Hepatocyte (in vitro differentiated cells): ENCODE measurements at places on chromosomes 6 and 20. TPM values are rescaled to one million over a fixed set of nuclear protein-coding genes. Genes with fewer than 3 reads are reported as not detected.

DNA sequence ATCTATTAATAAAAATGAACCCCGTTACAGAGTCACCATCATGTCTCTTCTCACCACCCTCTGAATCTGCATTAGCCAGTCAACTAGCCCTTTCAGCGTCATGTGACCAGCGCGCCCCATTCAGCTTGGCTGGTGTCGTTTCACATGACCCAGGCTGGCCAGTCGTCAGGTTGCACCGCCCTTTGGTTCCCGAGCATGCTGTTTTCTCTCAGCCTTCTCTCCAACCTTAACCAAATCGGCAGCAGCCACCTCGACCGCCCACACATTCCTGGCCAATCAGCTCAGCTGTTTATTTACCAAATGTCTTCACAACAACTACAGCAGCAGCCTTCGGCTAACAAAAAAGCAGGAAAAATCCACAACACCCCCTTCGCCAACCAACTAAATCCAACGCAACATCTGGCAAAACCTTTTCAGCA is 5.6 kb downstream of the SRSF3 start:
- DNase-seq: peak; percentile 40

GRCh38 chr20:4441191-4441590 is 280.5 kb upstream of the PRND start:
- no peak for DNase-seq

DNA sequence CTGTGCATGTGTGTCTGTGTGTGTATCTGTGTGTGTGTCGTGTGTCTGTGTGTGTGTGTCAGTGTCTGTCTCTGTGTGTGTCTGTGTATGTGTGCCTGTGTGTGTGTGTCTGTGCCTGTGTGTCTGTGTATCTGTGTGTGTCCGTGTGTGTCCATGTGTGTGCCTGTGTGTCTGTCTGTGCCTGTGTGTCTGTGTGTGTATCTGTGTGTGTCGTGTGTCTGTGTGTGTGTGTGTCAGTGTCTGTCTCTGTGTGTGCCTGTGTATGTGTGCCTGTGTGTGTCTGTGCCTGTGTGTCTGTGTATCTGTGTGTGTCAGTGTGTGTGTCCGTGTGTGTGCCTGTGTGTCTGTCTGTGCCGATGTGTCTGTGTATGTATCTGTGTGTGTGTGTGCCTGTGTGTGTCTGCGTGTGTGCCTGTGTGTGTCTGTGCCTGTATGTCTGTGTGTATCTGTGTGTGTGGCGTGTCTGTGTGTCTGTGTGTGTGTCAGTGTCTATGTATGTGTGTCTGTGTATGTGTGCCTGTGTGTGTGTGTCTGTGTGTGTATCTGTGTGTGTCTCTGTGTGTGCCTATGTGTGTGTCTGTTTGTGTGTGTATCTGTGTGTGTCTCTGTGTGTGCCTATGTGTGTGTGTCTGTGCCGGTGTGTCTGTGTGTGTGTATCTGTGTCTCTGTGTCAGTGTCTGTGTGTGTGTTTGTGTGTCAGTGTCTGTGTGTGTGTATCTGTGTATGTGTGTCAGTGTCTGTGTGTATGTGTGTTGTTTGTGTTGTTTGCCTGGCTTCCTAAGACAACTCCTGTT is 11.6 kb downstream of the SNPH start:
- DNase-seq: no peak

DNA sequence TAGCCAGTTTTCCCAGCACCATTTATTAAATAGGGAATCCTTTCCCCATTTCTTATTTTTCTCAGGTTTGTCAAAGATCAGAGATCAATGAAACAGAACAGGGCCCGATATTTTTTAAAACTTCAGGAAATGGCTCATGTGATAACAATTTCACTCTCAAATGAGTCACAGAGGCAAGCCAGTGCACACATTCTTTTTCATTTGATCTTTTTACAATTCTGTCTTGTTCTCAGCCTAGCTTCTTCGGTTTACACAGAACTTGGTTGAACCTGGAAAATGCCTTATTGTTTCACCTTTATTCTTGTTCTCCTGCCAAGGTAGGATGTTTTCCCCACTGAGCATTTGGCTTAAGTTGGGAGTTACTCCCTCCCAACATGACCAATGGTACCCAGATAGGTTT is 258.9 kb downstream of the COL12A1 start:
- DNase-seq: no peak

DNA sequence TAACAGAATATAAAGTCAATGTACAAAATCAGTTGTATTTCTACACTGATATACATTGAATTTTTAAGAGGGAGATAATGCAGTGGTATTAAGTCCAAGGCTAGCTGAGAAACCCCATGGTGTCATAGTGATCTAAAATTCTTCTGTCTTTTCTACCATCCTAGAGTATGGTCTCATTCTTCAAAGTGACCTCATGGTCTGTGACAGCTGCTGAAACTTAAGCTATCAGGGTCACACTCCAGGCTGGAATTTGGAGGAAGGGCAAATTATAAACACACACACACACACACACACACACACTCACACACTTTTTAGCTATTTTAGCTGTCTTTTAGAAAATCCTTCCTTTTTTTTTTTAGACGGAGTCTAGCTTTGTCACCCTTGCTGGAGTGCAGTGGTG is 47.3 kb upstream of the DYNLRB1 start:
- no peak for DNase-seq

GRCh38 chr6:157550114-157550989 is 169.4 kb downstream of the ZDHHC14 start:
- no peak for DNase-seq

DNA sequence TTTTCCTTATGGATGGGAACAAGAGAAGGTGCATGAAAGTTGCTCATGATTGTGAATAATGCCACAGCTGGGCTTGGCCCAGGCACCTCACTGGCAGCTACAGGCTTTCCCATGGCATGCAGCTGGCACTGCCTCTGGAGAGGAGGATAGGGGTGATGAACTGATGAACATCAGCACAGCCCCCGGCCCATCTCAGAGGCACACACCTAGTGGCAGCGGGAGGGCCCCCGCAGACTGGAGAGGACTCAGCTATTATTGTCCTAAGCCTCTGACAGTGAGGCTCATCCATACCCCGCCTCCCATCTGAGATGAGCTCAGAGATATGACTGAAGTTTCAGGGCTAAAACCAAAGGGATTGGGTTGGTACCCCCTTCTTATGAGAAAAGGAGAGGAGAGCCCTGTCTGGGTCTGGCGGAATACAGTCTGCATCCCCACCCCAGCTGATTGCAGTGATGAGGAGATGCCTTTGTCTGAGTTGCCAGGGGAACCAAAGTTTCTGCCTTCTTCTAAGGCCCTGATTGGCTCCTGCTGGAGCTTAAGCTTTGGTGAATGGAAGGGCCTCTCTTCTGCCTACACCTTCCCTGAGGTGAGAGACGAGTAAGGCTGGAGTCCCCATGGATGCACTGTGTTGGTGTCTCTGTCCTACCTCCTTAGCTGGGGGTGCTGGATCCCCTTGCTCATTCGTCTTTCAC is 27.6 kb upstream of the EPB41L1 start:
- no peak for DNase-seq

DNA sequence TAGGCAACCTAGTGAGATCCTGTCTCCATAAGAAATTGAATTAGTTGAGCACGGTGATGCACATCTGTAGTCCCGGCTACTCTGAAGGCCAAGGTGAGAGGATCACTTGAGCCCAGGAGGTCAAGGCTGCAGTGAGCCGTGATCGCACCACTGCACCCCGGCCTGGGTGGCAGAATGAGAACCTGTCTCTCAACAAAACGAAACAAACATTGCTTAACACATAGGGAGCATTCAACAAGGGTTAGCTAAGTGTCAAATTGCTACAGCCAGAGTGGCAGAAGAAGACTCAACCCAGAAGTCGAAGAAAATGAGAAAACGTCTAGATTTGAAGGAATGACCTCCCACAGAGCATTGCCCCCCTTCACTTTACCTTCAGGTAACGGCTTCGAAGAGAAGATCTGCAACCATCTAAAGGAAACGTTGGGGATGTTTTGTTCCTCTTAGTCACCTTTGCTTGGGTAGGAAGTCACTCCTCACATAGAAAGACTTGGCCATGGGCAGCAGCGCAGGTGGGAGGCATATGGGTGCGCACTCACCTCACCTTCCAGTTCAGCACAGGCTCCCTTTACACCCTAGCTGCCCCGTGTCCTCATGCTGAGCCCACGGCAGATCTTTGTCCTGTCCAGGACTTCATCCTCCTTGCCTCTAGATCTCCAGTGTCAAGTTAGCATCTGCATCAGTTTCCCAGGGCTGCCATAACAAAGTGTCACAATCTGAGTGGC is 63.7 kb upstream of the SHLD1 start:
- DNase-seq: no peak

GRCh38 chr6:138431256-138432062 is 27.4 kb downstream of the HEBP2 start:
- DNase-seq: no peak

DNA sequence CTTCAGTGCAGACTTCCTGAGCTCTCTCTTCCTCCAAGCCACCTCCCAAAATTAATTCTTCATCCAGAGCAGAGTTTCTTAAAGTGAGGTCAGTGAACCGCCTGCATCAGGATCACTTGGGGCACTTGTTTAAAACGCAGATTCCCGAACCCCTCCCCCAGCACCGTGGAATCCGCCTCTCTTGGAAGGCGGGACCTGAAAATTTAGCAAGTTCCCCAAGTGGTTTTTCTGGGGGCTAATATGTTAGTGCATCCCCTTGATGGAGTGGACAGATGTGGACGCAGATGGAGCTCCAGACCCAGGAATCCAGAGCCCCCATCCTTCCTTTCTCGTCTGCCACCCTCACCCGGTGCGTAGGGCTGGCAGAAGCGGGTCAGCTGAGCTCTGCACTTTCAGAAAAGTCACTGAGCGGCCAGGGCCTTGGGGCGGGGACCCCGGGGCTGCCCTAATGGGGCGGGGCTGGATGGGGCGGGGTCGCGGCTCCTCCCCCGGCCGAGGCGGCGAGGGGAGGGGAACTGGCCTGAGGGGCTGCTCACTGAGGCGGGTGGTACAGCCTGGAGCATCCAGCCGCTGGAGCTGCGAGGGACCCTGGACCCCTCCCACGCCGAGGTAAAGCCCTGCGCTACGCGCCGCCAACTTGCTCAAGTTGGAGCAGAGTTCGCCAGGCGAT is at the start of the genes DEFB124 and REM1:
TSS of gene DEFB124 (minus strand) at position 370 of the 670 bp plus-strand sequence. CDS start 2,114 bp downstream, outside the sequence.
TSS of gene REM1 (plus strand) at position 531 of the 670 bp plus-strand sequence. CDS start 1,158 bp downstream, outside the sequence.
- no peak for DNase-seq

GRCh38 chr20:53847139-53847836 is 223.1 kb downstream of the BCAS1 start:
- no peak for DNase-seq

- DNase-seq: no peak
These were observed 18.1 kb downstream of the PMEPA1 start for GRCh38 chr20:57691699-57692098.

- DNase-seq: peak; percentile 25
These were observed 140.3 kb downstream of the COL12A1 start for GRCh38 chr6:75065523-75065922.

GRCh38 chr20:10646006-10646405 is 27.8 kb downstream of the JAG1 start:
- DNase-seq: no peak

The CCN2 gene
- 116 and 147 TPM in 2 replicates for total RNA-seq

The XKR7 gene
- 0.12 and 0.37 TPM in 2 replicates for total RNA-seq

The MYL9 gene
- total RNA-seq: 31.8 and 46.0 TPM in 2 replicates

The VSX1 gene
- total RNA-seq: not detected in 2 replicates
